ENCODE measurements at places on chromosomes 13 and 19. TPM values are rescaled to one million over a fixed set of nuclear protein-coding genes. Genes with fewer than 3 reads are reported as not detected.

DNA sequence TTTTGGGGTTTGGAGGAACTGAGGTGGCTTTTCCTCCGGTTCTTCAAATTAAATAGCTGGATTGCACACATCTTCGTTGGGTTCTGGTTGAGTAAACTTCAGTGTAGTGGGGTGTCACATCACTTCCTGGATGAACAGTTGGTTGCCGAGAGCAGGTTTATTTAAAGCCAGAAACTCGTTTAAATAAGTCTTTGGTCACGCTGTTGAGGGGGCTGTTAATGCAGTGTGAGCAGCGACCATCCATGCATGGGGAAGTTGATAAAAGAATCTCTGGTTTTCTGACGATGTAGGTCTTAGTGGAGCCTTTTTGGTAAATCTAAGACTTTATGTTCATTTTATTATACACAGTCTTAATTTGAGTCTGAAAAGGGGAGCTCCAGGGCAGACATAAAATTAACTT, 351.2 kb upstream of the ARGLU1 start:
- peaks cover 3% of the 10 kb centered on the region for H3K4me1 ChIP-seq
- DNase-seq, result no peak
- no peaks in the 10 kb centered on the region for H3K36me3 ChIP-seq
- H3K27me3 ChIP-seq, result no peaks in the 10 kb centered on the region
- H3K4me3 ChIP-seq, result no peak overlapping the region

DNA sequence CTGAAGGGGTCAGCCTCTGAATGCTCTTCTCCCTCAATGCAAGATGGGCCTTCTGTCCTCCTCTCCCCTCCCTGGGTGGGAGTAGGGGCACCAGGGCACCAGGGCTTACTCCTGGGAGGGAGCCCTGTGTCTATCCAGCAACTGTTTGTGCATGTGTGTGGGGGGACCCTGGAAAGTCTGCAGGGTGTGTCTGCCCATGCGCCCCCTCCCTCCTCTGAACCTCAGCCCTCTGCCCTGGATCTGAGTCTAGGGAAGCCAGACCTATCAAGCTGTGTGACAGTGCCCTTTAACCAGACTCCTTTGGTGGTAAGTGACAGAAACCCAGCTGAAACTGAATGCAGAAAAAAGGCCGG, 213.3 kb upstream of the ZNF536 start:
- no peak for DNase-seq
- H3K4me1 ChIP-seq, result no peaks in the 10 kb centered on the region
- no peak overlapping the region for H3K4me3 ChIP-seq
- H3K27me3 ChIP-seq, result no peaks in the 10 kb centered on the region
- no peaks in the 10 kb centered on the region for H3K36me3 ChIP-seq

ZNF675 gene
- total RNA-seq, result 9.7 TPM

CDX2 gene
- total RNA-seq, result not detected

- H3K4me1 ChIP-seq, result no peaks in the 10 kb centered on the region
- no peak overlapping the region for H3K27ac ChIP-seq
- H3K27me3 ChIP-seq, result peaks cover 25% of the 10 kb centered on the region
- H3K36me3 ChIP-seq, result no peaks in the 10 kb centered on the region
- no peak for DNase-seq
Observed at GRCh38 chr13:112143046-112143752, 76.2 kb downstream of the SOX1 start.

DNA sequence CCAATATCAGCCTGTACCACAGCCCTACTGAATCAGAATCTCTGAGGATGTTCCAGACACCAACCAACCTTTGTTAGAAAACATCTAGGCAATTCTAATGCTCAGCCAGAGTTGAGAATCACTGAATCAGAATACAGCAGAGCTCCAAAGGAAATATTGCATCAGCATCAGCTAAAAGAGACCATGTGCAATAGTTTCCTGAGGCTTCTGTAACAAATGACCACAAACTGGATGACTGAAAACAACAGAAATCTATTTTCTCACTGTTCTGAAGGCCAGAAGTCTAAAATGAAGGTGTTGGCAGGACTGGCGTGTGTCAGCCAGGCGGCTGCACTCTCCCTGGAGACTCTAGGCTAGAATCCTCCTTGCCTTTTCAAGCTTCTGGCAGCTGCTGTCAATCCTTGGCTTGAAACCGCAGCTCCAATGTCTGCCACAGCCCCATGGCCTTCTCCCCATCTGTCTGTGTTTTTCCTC, 1.2 kb upstream of the DCT start:
- no peaks in the 10 kb centered on the region for H3K36me3 ChIP-seq
- H3K27ac ChIP-seq, result no peak overlapping the region
- H3K27me3 ChIP-seq, result no peaks in the 10 kb centered on the region
- DNase-seq, result no peak
- no peaks in the 10 kb centered on the region for H3K4me1 ChIP-seq

FOSB gene
- total RNA-seq, result 1.7 TPM

- H3K36me3 ChIP-seq, result no peaks in the 10 kb centered on the region
- no peaks in the 10 kb centered on the region for H3K4me1 ChIP-seq
- H3K27ac ChIP-seq, result no peak overlapping the region
- no peak overlapping the region for H3K4me3 ChIP-seq
- H3K27me3 ChIP-seq, result no peaks in the 10 kb centered on the region
- DNase-seq, result no peak
Observed at GRCh38 chr13:82654861-82655855, 1227.1 kb downstream of the SLITRK1 start.

DNA sequence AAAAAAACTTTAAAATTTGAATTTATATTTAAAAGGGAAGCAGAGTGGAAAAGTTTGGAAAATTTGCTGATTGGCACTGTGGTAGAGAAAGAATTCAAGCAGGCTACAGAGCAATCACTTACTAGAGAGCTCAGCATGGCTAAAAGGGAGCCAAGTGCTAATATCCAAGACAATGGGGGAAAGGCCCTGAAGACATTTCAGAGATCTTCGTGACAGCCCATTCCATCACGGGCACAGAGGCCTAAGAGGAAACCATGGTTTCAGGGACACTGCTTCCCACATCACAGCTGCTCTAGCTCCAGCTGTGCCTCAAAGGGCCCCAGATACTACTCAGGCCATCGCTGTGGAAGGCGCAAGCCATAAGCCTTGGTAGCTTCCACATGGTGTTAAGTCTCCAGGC, 73.7 kb downstream of the SGCG start:
- H3K4me3 ChIP-seq, result no peak overlapping the region
- no peaks in the 10 kb centered on the region for H3K36me3 ChIP-seq

LENG1 gene
- total RNA-seq, result 4.7 TPM

ZNF442 gene
- total RNA-seq, result 2.5 TPM

GRCh38 chr13:33006638-33007037, 9.6 kb upstream of the KL start:
- H3K36me3 ChIP-seq, result no peaks in the 10 kb centered on the region
- no peak overlapping the region for H3K27ac ChIP-seq
- no peak overlapping the region for H3K4me3 ChIP-seq
- no peak for DNase-seq

DNA sequence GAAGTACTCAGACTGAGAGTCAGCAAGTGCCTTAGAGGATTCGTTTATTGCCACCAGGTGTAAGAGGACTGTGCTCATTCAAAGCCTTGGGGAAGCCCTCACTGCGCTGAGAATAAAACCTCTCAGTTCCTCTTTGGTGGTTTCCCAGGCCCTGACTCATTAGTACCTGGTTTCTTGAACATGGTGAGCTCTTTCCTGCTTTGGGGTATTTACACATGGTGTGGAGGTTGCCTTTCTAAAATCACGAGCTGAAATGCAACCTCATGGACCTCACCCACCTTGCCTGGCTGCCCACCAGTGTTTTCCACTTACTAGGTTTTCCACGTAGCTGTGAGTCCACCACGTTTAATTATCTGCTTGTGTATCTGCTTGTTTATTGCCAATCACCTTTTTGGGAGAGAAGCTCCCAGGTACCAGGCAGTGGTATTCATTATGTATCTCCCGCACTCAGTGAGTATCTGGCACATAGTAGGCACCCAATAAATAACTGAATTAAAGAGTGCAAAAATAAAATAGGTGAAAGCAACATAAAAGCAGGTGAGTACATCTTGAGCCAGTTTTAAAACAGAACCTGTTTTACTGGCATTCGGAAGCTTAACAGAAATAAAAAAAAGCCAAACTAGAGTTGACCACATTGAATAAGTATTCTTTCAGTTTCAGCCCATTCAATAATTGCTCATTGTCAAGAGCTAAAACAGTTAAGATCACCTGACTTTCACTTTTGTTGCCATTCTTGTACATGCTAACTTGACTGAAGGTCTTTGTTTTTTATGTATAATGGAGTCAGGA, 533.0 kb downstream of the MYO16 start:
- H3K27me3 ChIP-seq, result no peaks in the 10 kb centered on the region
- no peak overlapping the region for H3K4me3 ChIP-seq
- H3K4me1 ChIP-seq, result peaks cover 4% of the 10 kb centered on the region
- peak overlapping the region; percentile 59 for H3K27ac ChIP-seq

GRCh38 chr13:80757694-80758093, 416.8 kb upstream of the SPRY2 start:
- H3K36me3 ChIP-seq, result no peaks in the 10 kb centered on the region
- H3K4me1 ChIP-seq, result no peaks in the 10 kb centered on the region
- DNase-seq, result no peak
- H3K27me3 ChIP-seq, result no peaks in the 10 kb centered on the region

GRCh38 chr13:109615721-109616420, 170.5 kb downstream of the IRS2 start:
- no peak overlapping the region for H3K27ac ChIP-seq
- no peaks in the 10 kb centered on the region for H3K4me1 ChIP-seq
- no peaks in the 10 kb centered on the region for H3K36me3 ChIP-seq
- no peak for DNase-seq

ATP8A2 gene
- not detected for total RNA-seq

Measured in esophagus squamous epithelium (tissue), 5 donors.